Glutamatergic neuron (in vitro differentiated cells): ENCODE measurements at places on chromosomes 11 and 22. TPM values are rescaled to one million over a fixed set of nuclear protein-coding genes. Genes with fewer than 3 reads are reported as not detected.

The STK33 gene
- total RNA-seq: 8.5 TPM

The CHRM1 gene
- not detected for total RNA-seq

- no peak for DNase-seq
- no peak overlapping the region for H3K27ac ChIP-seq
- H3K4me1 ChIP-seq: no peaks in the 10 kb centered on the region
- H3K27me3 ChIP-seq: peaks cover 1% of the 10 kb centered on the region
- H3K4me3 ChIP-seq: no peak overlapping the region
Measured at GRCh38 chr22:28373831-28374230, 305.8 kb downstream of the TTC28 start.

The HEPHL1 gene
- total RNA-seq: not detected

- H3K27ac ChIP-seq: no peak overlapping the region
- H3K4me3 ChIP-seq: no peak overlapping the region
- DNase-seq: no peak
Measured at GRCh38 chr11:17807034-17807433, 72.5 kb downstream of the KCNC1 start.

GRCh38 chr22:37439347-37439746 lies 12.1 kb upstream of the ELFN2 start:
- no peak overlapping the region for H3K4me3 ChIP-seq
- DNase-seq: no peak
- peaks cover 17% of the 10 kb centered on the region for H3K36me3 ChIP-seq
- H3K27me3 ChIP-seq: peaks cover 14% of the 10 kb centered on the region
- peaks cover 42% of the 10 kb centered on the region for H3K4me1 ChIP-seq

The OTOG gene
- total RNA-seq: not detected

DNA sequence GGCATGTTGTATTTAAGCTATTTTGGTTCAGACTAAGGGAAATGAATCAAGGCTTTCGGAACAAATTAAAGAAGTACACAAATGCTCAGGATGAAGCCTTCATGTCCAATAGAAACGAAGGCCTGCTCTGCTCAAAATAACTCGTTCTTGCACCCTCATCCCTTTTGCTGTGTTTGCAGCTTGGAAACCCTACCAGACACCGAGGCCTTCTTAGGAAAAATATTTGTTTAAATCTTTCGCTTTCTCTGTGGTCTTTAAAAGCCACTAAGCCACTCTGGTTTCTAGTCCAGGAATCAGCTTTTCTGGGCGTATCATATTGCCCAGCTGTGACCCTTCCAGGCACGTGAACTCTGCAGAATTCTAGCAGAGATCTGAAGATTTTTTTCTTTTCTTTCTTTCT lies 60.9 kb upstream of the HSPA8 start:
- H3K27me3 ChIP-seq: peaks cover 3% of the 10 kb centered on the region
- peak overlapping the region; percentile 3 for H3K27ac ChIP-seq
- H3K36me3 ChIP-seq: no peaks in the 10 kb centered on the region
- DNase-seq: no peak

The DNAJB7 gene
- total RNA-seq: not detected

- H3K4me1 ChIP-seq: peaks cover 13% of the 10 kb centered on the region
- no peaks in the 10 kb centered on the region for H3K36me3 ChIP-seq
- H3K27me3 ChIP-seq: peaks cover 3% of the 10 kb centered on the region
Measured at GRCh38 chr11:10774811-10775210, 23.8 kb downstream of the CTR9 start.

- peaks cover 2% of the 10 kb centered on the region for H3K4me1 ChIP-seq
- H3K27ac ChIP-seq: no peak overlapping the region
- H3K27me3 ChIP-seq: peaks cover 8% of the 10 kb centered on the region
- peaks cover 20% of the 10 kb centered on the region for H3K36me3 ChIP-seq
- no peak overlapping the region for H3K4me3 ChIP-seq
Measured at GRCh38 chr22:27987557-27987956, 68.5 kb upstream of the PITPNB start.

DNA sequence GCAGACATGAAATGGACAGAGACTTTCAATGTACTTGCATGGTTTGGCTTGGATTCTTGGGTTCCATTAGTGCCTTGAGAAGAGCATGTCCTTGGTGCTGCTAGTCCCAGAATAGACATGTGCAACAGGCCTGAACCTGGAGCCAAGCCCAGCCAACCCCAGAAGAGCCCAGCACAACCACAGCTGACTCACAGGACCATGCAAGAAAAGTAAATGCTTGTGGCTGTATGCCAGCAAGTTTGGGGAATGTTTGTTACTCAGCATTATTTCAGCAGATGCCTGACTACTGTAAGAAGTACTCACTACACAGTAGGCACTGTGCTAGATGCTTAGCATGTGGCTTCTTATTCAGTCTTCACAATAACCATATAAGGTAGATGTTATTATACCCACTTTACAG lies 39.2 kb upstream of the HMGXB4 start:
- H3K27me3 ChIP-seq: no peaks in the 10 kb centered on the region
- H3K27ac ChIP-seq: no peak overlapping the region
- no peaks in the 10 kb centered on the region for H3K36me3 ChIP-seq
- H3K4me3 ChIP-seq: no peak overlapping the region
- no peak for DNase-seq
- H3K4me1 ChIP-seq: no peaks in the 10 kb centered on the region

The E2F8 gene
- 0.34 TPM for total RNA-seq

The ARHGAP20 gene
- not detected for total RNA-seq
